Panc1 (cell line): ENCODE measurements at places on chromosomes 13 and 19. TPM values are rescaled to one million over a fixed set of nuclear protein-coding genes. Genes with fewer than 3 reads are reported as not detected.

Gene PLIN3
- total RNA-seq: 157 TPM

DNA sequence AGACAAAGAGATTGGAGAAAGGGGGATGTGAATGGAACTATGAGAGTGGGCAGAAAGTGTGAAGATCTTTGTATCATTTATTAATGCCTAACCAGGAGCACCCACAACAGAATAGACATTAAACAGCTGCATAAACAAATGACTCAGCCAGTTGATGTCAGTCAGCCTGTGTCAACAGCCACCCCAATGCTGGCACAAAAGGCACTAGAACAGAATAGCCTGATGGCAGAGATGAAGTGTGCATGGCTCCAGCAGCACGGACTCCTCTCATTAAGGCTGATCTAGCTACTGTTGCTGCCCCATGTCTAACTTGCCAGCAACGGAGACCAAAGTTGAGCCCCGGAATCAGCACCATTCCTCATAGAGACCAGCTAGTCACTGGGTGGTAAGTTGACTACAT lies 7.8 kb downstream of the CPB2 start:
- DNase-seq: no peak

DNA sequence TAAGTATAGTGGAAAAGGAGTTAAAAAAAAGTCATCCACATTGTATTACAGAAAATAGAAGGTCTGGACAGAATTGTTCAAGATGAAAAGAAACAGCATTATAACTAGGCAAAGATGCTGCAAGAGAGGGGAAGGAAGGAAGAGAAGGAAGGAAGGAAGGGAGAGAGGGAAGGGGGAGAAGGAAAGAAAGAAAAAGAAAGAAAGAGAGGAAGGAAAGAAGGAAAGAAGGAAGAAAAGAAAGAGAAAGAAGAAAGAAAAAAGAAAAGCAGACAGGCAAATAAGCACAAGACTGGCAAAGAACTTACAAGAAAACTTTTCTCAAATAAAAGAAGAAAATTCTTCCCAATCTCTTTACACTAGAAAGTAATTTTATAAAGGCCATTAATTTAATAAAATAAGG lies 15.1 kb upstream of the FLT1 start:
- no peak for DNase-seq

Gene PCDH9
- 4.2 TPM for total RNA-seq

DNA sequence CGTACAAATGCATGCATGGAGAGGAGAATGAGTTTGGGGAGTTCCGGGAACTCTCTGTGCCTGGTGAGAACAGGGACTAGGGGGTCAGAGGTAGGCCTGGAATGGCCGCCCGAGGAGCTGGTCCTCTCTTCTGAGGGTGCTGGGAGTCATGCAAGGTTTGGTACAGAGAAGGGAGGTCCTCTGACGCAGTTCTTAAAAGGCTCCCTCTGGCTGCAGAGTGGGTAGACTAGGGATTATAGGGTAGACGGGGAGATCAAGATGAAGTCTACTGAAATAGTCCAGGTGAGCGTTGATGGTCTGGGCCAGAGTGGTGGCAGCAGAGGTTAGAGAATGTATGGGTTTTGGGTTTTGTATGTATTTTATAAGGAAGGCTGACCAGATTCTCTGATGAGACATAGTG lies 796 bp downstream of the ZNF304 start:
- DNase-seq: no peak

Gene ADAMTSL5
- total RNA-seq: 20.6 TPM

GRCh38 chr13:102944821-102945220 lies 99.0 kb downstream of the ERCC5 start:
- DNase-seq: no peak

Gene FCER2
- total RNA-seq: 0.15 TPM

- no peak for DNase-seq
Measured at GRCh38 chr19:39481229-39481545, 549 bp downstream of the TIMM50 start.

DNA sequence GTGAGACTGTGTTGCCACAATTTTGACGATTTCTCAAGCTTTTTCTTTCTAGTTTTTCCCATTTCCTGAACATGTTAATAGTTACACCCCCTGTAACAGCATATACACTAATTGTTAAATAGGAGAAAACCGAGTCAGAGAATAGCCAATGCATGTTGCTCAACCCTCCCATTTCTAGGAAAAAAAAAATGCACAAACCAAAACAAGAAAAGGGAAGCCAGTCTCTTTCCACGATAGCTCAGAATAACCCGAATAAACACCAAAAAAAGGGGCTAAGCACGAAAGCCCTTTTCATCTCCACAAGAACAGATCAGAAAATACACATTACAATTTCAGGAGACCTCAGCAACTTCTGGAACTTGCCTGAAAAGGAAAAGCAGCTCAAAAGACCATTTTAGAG lies 16.3 kb downstream of the LATS2 start:
- no peak for DNase-seq

Gene EBI3
- total RNA-seq: 3.0 TPM

- no peak for DNase-seq
Measured at GRCh38 chr13:99878921-99879610, 92.5 kb downstream of the ZIC5 start.

- DNase-seq: no peak
Measured at GRCh38 chr13:114106991-114107685, 25.3 kb downstream of the RASA3 start.

GRCh38 chr13:44300895-44301638 lies 72.6 kb upstream of the SERP2 start:
- DNase-seq: no peak

DNA sequence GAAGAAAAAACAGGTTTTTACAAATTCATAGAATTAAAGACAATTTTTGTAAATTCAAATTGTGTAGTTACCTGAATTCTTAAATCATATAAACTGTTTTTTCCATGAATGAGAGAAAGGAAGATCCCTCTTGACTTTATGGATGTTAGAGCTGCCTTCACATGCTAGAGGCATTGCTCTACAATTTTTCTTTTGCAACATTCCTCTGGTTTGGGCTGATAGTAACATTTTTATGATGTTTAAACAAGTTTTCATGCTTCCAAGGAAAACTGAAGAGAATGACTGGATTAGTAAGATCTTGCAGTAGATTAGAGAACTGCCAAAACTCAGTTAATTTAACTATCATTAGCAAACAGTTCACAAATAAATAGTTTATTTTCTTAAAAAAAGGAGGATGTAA lies 250.6 kb downstream of the GPC6 start:
- DNase-seq: no peak

DNA sequence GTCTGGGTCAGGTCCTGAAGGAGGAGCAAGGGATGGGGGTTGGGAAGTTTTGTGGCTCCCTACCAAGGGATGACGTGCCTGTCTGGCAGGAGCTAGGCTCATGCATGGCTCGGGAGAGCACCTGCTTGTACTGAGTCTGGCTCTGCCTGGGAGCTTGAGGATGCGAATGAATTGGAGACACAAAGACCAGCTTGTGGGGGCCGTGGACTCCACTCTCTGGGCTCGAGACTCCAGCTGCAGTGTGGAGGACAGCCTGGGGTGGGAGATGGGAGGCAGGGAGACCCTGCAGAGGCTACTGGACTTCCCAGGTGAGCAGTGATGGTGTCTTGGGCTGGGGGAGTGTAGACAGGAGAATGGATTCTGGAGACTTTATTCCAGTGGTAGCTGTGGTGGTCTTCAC lies 15.2 kb upstream of the URI1 start:
- no peak for DNase-seq

GRCh38 chr13:107234319-107235073 lies 666.6 kb upstream of the ARGLU1 start:
- no peak for DNase-seq

DNA sequence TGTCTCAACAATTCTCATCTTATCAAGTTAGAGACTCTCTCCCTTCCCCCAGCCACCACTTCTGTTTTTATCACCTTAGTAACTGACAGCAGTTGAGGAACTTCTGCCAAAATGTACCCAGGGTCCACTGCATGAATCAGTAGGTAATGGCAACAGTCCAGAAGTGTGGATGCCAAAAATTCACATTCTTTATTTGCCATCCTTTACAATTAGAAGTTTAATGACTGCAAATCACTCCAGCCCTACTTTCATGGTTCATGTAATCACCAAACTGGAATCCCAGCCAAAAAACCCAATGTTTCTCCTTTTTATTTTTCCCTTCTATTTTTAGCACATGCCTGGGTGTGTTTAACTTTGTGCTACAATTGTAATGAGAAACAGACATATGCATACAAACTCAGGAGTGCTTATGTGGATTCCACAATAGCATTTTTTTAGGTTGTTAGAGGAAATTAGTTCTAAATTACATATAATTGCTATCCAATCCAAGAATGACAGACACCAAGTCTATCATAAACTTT lies 243.5 kb downstream of the RGCC start:
- no peak for DNase-seq

Gene OR10H1
- total RNA-seq: not detected

GRCh38 chr13:35256459-35257148 lies 219.9 kb downstream of the MAB21L1 start:
- no peak for DNase-seq
